ENCODE measurements at places on chromosomes 16 and 17.

- no peak for DNase-seq
These were observed 50.5 kb upstream of the AMZ2 start for GRCh38 chr17:68197091-68197996.

GRCh38 chr16:84109598-84110335, 7.0 kb downstream of the MBTPS1 start:
- DNase-seq, result no peak

DNA sequence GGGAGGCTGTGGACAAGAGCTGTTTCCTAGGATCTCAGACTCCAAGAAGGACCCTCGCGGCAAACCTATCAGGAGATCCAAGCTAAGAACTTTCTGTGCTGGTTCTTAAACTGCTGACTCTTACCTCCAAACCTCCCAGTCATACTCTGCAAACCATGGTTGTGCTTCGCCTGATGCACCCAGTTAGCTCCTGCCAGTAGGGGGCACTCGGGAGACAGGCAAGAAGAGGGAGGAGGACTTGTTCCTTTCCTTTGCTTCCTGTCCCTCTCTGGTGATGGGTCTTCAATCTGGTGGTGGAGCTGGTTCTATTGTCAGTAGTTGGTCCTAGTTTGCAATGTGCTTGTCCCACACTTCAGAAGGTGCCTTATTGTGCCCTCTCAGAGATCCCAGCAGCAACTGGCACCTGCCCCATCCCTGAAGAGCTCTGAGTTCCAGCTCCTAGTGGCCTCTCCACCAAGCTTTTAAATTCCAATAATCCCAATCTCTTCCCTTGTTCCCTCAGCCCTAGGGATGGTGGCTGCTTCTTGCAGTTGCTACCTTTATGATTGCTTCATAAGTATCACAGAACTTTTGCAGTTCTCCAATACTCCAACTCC, 113.5 kb upstream of the RPL38 start:
- DNase-seq, result peak; percentile 41

GRCh38 chr17:15238676-15239422, 26.3 kb downstream of the PMP22 start:
- no peak for DNase-seq

- no peak for DNase-seq
These were observed 233.0 kb upstream of the IRX5 start for GRCh38 chr16:54697677-54698076.

- DNase-seq, result no peak
These were observed 84.8 kb downstream of the ENGASE start for GRCh38 chr17:79159471-79159870.

DNA sequence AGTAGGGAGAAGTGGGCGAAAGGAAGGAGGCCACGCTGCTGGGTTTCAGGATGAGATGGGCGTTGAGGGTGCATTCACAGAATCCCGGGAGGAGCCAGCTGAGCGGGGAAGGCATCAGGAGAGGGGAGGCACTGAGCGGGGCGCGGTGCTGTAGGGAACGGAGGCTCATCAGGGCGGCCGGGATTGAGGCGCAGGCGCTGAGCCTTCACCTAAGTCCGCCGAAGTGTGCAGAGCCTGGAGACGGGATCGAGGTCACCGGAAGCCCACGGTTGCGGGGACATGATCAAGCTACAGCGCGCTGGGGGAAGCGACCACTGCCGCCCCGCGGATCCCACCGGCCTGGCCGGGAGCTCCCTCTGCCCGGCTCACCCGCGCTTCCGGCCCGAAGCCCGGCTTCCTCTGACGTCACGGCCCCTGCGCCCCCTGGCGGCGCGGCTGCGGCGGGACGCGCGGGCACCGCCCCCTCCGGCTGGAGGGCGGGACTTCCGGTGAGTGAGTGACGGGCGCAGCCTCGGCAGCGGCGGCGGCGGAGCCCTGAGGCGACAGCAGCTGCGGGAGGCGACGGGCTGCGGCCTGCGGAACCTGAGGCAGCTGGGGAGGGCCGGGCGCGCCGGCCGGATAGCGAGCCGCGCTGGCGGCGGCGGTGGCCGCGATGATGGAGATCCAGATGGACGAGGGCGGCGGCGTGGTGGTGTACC, at the start of gene MAPK8IP3:
MAPK8IP3 (plus strand) TSS at position 508 of the 698 bp plus-strand sequence; CDS start at position 653, 145 bp downstream.
- DNase-seq, result peak; percentile 96

DNA sequence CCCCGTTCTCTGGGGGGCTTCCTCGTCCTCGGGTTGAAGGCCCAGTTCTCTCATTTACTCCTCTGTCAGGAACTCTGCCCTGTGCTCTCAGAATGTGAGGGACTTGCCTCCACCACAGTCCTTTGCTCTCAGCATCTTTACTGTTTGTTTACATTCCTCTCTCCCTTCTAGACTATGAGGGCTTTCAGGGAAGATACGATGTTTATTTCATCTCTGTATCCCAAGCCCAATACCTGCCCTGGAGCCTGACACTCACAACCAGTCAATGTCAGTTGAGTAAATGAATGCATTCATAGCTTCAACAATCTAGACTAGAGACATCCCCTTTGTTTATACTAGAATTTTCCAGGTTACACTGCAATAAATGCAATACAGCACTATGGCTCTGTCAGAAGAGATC, 409.6 kb upstream of the CDH11 start:
- no peak for DNase-seq

DNA sequence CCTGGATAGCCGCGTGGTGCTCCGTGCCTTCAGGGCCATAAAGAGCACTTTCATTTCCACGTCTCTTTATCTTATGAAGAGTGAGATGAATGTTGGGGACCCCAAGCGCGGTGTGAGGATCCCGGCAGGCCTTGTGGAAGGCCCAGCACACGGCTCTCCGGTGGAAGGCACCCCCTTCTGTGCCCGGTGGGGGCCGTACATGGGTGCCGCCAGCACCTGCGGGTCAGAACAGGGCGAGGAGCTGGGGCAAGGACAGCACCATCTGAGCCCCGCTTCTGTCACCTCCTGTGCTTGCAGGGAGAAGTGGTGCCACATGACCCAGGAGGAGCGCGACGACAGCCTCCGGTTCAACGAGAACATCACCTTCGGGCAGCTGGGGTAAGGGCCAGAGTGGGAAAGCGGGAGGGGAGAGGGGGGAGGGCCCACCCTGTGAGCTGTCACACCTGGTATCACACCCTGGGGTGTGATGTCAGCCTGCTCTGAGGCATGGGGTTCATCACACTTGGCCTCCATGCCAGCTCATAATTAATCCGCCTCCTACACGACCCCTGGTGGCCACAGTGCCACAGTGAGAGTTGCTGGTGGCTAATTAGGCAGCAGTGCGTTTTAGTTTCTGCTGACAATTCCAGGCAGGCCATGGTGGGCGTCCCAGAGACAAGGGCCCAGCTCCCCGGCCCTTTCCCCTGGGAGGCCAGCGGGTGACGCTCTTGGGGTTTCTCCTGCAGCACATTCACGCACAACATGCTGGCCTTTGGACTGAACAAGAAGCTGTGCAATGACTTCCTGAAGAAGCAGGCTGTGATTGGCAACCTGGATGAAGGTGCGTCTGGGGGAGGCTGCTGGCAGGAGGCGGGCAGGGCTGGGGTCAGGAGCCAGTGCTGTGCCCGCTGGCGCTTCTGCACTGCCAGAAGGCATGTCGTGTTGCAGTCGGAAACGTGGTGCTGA, 25.7 kb downstream of the CIBAR2 start:
- peak; percentile 52 for DNase-seq

DNA sequence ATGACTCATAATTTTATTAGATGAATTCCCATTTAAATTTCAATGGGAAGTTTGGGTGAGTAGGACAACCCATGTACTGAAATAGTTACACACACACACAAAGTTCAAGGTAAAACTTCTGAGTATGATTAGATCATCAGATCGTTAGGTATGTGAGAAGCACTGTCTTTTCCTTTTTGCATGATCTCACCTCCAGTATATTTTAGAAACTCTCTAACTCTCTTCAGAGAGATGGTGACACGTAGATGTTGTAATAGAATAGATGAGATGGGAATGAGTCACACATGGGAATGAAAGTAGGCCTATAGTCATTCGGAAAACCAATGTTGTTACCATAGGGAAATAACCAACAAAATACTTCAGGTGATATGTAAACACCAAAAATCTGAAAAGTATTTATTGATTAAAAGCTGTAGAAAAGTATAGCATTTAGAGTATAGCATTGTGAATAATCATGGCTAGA, 22.2 kb downstream of the KRT23 start:
- DNase-seq, result no peak

DNA sequence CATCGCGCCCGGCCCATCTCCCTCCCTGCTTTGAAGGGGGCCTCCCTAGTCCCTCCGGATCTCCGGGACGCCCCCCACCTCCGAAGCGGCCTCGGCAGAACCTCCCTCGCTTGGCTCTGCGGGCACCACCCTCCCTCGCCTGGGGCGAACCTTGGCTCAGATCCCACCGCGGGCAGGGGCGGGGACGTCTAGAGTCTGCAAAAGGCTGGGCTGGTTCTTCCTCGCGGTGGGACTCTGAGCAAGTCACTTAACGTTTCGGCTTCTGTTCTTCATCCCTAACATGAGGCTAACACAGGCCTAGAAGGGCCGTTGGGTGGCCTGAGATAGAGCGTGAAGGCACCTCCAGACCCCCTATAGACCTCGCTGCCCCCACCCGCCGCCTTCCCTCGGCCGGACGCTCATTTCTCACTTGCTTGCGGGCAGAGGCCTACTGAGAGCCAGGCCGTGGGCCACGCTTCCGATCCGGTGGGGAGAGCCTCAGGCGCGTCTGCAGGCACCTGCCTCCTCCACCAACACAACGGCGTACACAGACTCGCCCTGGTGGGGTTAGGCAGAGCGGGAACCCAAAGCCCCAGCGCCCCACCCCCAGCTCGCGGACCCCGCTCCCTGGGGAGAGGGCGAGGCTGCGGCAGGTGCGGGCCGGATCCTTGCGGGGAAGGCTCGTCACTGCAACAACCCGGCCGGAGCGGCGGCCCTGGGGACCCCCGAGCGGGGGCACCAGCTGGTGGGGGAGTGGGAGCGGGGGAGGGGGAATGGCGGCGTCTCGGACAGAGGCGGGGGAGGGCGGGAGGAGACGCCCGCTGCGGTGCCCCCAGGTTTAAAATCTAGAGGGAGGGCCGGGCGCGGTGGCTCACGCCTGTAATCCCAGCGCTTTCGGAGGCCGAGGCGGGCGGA, 5.4 kb downstream of the MYO1C start:
- DNase-seq, result peak; percentile 32

- DNase-seq, result no peak
These were observed 184.8 kb downstream of the BCAS3 start for GRCh38 chr17:60862482-60862881.

DNA sequence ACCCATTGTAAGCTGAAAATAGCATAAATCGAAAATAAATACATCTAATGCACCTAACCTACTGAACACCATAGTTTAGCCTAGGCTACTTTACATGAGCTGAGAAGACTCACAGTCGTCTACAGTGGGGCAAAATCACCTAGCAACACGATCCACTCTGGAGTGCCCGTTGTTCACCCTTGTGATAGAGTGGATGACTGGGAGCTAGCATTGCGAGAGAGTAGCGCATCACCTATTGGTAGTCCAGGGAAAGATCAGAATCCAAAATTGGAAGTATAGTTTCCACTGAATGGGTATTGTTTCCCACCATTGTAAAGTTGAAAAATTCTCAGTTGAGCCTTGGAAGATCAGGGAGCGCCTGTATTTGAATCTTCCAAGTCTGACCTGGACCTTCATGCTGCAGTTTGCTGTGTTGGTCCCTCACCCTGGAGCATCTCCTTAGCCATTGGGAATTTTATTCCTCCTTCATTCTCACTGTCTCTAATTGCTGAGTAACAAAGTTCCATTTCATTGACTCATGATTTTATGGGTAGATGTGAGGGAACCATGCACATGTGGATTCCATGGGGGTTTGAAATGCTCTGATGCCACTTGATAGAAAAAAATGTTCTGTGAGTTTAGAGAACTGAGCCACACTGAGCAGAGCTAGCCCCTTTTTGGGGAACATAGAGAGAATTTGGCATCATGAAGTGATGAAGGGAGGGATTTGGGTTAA, 19.6 kb downstream of the AKAP1 start:
- no peak for DNase-seq

DNA sequence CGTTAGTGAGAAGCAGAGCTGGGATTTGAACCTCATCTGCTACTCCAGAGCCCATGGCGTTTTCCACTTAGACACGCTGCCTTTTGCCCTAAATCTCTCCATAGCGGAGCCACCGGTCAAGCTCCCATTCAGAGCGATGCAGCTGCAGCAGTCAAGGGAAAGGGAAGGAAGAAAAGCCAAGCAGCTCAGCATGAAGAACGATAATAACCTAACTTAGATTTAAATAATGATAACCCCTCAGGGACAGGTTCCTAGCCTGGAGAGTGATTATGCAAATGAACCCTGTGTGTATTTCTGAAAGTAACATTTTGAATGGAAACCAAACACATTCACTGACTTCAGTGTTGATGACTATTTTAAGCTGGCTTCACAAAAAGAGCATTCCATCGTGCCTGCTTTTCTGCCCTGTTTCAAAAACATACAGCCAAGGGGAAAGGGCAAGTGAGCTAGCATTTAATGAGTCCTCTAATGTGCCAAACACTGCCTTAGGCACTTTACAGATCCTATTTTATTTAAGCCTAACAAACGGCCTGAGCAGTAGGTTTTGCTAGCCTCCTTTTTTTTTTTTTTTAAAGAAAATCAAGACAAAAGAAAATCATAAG, 798.3 kb downstream of the CDH8 start:
- no peak for DNase-seq

- no peak for DNase-seq
These were observed 1480.2 kb upstream of the GOT2 start for GRCh38 chr16:60214311-60214710.

DNA sequence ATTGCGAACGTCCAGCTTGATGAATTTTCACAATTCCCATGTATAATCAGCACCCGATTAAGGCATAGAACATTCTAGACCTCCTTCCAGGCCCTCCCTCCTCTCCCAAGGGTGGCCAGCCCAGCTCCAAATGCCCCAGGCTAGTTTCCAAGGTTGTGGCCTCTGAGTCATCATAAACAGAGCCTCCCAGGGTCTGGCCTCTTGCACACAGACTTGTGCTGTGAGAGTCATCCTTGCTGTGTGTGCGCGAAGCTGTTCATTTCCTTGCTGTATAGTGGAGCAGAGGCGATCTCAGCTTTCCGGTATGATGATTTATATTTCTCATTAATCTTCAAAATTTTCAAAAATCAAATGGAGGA, 20.5 kb upstream of the JPH3 start:
- DNase-seq, result no peak

GRCh38 chr17:28661635-28662526, at the start of the genes SDF2 and SUPT6H:
Gene SDF2 (minus strand): TSS chr17:28661906. CDS start chr17:28661876, 30 bp downstream.
Gene SUPT6H (plus strand): TSS chr17:28662205. CDS start chr17:28673402, 11,197 bp downstream.
- peak; percentile 74 for DNase-seq

Data from progenitor cell of endocrine pancreas (in vitro differentiated cells).